ENCODE measurements at places on chromosomes 4 and X.

- DNase-seq, result no peak
Measured at GRCh38 chrX:148024425-148025148, 43.5 kb downstream of the FMR1NB start.

DNA sequence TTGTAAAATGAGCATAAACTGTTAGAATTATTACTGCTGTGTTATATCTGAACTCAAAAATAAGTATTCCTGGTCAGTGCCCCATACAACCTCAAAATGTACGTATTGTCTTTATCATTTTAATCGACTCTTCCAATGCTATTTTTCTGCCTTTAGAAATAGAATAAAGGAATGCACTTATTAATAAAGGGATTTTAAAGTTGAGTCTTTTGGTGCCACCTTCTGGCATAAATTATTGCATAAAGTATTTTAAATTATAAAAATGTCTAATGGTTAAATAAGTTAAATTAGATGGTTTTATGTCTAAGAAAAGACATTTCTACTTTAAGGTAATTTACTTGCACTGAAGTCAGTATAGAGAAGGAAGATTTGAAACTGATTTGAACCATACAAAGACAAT is 424.0 kb upstream of the NDST4 start:
- DNase-seq, result peak; percentile 15

- DNase-seq, result no peak
Measured at GRCh38 chr4:71486550-71487343, 147.9 kb downstream of the SLC4A4 start.

- no peak for DNase-seq
Measured at GRCh38 chr4:19478791-19479190, 772.9 kb upstream of the SLIT2 start.

DNA sequence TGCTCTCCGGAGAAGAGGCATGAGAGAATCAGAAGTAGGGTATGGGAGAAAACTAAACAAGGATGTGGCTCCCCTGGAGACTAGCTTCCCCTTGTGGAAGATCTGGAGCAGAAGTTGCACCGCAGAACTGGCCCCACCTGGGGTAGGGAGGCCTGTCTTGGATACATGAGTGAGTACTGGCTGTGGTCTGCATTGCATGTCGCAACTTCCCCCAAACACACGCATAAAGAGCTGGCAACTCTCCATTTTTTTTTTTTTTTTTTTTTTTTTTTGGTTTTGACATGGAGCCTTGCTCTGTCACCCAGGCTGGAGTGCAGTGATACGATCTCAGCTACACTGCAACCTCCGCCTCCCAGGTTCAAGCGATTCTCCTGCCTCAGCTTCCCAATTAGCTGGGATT is 119.9 kb downstream of the EGF start:
- DNase-seq, result no peak

Data from lung (tissue), 17 donors.